Stimulated activated CD8-positive, alpha-beta memory T cell treated with anti-CD3 and anti-CD28 coated beads, Interleukin-4, amount 100 ng/mL, for 1 hour (primary cell): ENCODE measurements at places on chromosomes 7 and 10.
A peak's percentile ranks its signal among the peaks of the same experiment; 100 is the strongest.

GRCh38 chr10:57222603-57223002 is 861.5 kb upstream of the ZWINT start:
- DNase-seq, result no peak

DNA sequence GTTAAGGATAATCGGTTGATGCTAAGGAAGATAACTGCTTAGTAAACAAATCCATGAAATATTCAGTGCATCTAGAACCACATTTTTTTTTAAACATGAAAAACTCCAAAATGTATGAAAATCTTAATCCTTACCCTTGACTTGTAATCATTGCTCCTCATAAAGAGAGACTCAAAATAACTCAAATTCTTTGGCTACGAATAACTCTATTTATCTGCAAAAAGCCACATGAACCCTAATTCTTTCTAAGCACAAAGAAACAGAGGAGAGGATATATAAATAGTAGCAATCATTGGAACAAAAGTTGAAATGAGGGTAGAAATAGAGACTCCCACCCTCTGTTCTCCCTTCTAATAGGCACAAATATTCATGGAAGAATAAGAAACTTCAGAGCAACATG is 40.2 kb downstream of the ANK3 start:
- DNase-seq, result no peak

- DNase-seq, result no peak
Measured at GRCh38 chr10:131650169-131650705, 250.6 kb upstream of the PPP2R2D start.

GRCh38 chr10:2882628-2883027 is 184.7 kb upstream of the PFKP start:
- DNase-seq, result no peak

DNA sequence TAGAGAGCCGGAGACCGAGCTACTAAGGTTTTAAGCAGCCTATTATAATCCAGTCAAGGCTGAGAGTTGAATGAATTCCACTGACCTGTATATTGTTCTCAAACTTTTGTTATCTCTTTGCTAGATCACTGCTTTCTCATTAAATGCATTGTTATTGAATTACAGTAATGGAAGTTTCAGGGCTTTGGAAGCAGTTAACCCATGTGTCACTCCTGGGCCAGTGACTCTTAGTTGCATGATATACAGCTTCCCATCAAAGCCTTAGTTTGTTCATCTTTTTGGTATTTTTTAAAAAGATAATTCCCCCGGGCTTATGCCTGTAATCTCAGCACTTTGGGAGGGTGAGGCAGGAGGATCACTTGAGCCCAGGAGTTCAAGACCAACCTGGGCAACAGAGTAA is 55.4 kb upstream of the KIAA1217 start:
- no peak for DNase-seq

GRCh38 chr10:133464582-133465031 is 10.9 kb downstream of the SCART1 start:
- DNase-seq, result no peak

DNA sequence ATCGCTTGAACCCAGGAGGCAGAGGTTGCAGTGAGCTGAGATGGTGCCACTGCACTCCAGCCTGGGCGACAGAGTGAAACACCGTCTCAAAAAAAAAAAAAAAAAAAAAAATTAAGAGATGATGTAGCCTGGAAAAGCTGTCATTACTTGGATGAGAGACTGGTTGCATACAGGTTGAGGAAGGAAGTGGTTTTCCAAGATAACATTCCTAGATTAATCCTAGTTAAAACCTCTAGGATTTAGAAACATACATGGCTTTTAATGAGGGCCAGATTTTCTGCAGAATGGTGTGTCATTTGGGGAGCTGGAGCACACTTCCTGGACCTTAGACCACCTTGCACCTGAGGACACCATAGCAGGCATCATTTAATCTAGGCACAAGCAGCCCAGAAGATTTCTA is 17.8 kb downstream of the VWA2 start:
- DNase-seq, result no peak

DNA sequence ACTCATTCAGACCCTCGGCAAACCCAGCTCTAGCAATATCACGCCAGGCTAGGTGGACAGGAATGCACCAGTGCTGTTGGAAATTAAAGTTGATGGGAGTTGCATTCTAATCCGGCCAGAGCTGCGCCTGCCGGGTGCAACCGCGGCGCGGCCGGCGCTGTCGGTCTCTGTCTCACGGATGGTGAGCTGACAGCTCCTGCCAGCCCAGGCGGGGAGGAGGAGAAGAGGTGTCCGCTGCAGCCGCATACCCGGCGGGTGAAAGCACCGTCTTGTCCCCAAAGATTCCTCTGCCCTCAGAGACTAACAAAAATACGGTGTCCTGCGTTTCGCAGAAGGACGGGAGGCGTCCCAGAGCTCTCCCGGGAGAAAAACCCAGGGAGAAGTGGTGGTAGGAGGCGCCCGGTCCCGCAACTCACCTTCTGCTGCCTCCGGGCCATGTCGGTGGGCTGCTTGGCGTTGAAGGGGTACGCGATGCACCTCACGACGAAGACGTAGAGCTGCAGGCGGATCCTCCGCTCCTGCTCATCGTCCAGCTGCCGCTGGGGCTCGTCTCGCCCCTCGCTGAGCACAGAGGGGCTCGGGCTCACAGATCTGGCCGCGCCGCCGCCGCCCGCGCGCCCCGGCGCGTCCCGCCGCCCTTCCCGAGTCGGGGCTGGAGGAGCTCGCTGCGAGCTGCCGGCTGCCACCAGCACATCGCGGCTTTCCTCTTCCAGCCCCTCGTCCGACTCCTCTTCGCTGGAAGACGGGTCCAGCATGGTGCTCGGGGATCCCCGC is 490 bp downstream of the CADPS2 start:
- no peak for DNase-seq

DNA sequence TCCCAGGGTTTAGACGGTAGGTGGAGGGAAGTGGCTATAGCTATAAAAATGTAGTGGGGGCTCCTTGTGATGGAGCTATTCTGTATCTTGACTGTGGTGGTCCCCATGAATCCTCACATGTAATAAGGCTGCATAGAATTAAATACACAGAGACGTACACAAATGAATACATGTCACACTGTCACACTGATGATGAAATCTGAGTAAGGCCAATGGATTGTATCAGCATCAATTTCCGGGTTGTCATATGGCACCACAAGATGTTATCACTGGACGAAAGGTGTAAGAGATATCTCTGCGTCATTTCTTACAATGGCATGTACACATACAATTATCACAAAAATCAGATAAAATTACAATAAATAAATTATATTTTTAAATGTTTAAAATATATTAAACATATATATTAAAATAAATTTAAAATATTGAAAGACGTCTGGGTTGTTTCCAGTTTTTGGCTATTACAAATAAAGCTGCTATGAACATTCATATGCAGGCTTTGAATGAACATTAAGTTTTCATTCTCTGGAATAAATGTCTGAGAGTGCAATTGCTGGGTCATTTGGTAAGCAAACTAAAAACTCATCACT is 38.1 kb downstream of the LEP start:
- DNase-seq, result no peak

- no peak for DNase-seq
Measured at GRCh38 chr7:102843850-102844249, 69.0 kb upstream of the LRRC17 start.

GRCh38 chr10:1084011-1084950 is 28.1 kb downstream of the WDR37 start:
- DNase-seq, result no peak

DNA sequence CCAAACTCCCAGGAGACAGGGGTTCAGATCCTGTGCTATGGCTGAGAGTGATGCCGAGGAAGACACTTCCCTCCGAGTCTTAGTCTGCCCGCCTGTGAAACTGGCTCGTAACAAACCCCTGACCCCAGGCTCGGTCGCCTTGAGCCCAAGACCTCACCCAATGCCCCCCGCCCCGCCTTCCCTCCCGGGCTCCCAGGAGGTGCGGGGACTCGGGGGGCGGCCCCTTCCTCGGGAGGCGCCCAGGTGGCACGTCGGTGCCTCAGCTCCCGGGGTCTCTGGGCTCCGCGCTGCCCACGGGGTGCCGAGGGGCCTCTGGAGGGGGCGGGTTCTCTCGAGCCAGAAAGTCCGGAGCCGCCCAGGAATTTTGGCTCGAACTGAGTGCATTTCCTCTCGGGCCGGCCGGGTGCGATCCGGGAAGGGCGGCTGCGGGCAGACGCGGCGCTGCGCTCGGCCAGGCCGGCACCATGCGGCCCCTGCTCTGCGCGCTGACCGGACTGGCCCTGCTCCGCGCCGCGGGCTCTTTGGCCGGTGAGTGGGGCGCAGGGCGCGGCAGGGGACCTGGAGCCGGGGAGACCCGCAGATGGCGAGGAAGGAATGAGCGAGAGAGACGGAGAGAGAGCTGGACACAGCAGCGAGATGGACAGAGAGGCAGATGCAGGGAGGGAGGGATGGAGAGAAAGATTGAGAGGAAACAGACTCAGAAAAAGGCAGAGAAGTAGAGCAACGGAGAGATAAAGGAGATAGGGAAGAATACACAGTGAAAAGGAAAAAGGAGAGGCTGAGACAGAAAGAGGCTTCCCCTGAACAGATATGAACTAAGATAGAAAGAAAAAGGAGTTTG is at the start of gene PLAC9:
PLAC9 (plus strand) TSS at position 432 of the 841 bp plus-strand sequence; CDS start at position 465, 33 bp downstream.
- DNase-seq, result no peak

- no peak for DNase-seq
Measured at GRCh38 chr10:101572126-101572525, 15.9 kb downstream of the POLL start.

DNA sequence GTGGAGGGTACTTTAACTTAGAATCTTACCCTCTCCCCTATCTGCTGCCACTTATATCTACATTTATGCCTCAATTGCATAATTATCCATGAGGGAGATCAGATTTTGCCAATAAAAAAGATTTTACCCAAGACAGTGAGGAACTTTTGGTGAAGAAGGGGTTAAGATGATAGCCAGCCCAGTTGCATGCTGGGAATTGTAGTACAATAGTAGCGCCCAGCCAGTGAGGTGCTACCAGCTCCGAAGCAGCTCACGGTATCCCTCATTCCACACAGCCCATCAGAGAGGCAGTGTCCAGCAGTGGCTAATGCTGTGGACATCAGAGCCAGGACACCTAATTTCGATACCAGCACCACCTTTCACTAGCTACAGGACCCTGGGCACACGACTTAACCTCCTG is 5.9 kb upstream of the LGI1 start:
- no peak for DNase-seq

DNA sequence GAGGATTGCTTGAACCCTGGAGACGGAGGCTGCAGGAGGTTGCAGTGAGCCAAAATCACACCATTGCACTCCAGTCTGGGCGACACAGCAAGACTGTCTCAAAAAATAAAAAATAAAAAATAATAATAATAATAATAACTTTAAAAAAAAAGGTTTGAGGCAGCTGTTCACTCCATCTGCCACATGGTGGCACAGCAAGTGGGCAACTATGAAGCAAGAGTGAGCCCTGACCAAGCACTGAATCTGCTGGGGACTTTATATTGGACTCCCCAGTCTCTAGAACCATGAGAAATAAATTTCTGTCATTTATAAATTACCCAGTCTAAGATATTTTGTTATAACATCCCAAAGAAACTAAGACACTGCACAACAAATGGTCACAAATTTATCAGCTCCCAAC is 14.6 kb upstream of the BRI3 start:
- DNase-seq, result no peak

GRCh38 chr10:45000752-45001380 is at the start of gene ZNF22:
ZNF22 (plus strand) TSS chr10:45000923; CDS start chr10:45003369, 2,446 bp downstream.
- peak; percentile 51 for DNase-seq

- no peak for DNase-seq
Measured at GRCh38 chr10:71080381-71081228, 131.8 kb upstream of the UNC5B start.

DNA sequence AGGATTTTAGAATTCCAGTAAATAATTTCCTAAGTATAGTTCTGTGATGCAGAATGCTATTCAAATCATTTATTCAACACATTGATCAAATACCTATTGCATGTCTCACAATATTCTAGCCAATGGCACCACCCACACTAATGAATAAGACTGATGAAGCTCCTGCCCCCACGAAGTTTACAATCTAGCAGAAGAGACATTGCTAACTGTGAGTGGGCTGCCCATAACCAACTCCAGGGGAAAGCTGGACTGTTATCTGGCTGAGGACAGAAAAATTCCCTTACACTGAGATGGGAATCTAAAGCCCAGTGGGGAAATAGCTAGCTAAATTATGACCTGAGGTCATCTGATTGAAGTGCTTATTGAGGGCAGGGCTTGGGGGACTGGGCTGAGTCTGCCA is 128.8 kb upstream of the LYZL2 start:
- no peak for DNase-seq

GRCh38 chr10:48957361-48958151 is 17.9 kb upstream of the LRRC18 start:
- no peak for DNase-seq

- DNase-seq, result no peak
Measured at GRCh38 chr7:106570948-106571418, 90.0 kb downstream of the CCDC71L start.

DNA sequence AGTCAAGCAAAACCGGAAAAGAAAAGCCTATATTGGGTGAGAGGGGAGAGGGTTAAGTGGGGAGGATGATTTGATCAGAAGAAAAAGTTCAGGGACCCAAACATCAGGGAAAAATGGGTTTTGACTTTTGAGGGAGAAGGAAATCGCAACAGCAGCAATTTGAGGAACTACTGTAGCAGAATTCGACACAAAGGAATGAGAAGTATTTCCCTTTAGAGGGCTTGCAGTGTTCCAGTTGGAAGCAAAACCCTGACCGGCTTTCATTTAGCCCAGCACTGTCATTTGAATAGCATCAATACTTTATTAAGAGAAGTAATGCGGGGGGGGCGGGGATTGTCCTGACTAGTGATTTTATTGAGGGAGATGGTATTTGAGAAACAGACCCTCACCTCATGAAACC is 37.2 kb upstream of the GATA3 start:
- DNase-seq, result no peak

- no peak for DNase-seq
Measured at GRCh38 chr7:49563693-49564378, 209.6 kb upstream of the VWC2 start.

DNA sequence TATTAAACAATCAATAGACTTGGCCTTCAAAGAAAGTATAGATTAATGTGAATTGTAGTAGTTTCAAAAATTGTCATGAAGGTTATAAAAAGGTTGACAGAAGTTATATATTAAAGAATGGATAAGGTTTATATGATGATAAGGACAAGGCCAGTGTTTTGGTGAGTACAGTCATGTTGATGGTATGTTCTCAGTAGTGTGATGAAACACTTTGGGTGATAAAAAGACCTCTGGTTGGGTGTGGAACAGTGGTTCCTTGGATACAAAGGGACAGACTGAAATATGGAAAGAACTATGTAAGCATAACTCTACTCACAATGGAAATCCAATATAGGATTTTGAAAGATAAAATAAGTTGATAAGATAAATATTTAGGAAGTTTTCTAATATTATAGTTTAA is 866.3 kb downstream of the ANKRD7 start:
- no peak for DNase-seq

- DNase-seq, result no peak
Measured at GRCh38 chr7:69517985-69518704, 80.1 kb upstream of the AUTS2 start.
